ENCODE measurements at places on chromosomes 16 and 17. TPM values are rescaled to one million over a fixed set of nuclear protein-coding genes. Genes with fewer than 3 reads are reported as not detected.

HBQ1 gene
- 0.38 TPM for total RNA-seq

CLDN7 gene
- total RNA-seq = 15.9 TPM

CCL7 gene
- total RNA-seq = not detected

HOXB5 gene
- 0.09 TPM for total RNA-seq

ACE gene
- 46.8 TPM for total RNA-seq

TLCD2 gene
- 1.1 TPM for total RNA-seq

TBC1D3G gene
- not detected for total RNA-seq

CLEC10A gene
- total RNA-seq = 0.54 TPM

SLC38A8 gene
- total RNA-seq = not detected

XAF1 gene
- 16.7 TPM for total RNA-seq

KATNIP gene
- total RNA-seq = 22.5 TPM

TBKBP1 gene
- 16.9 TPM for total RNA-seq

KRTAP1-1 gene
- not detected for total RNA-seq

SENP3 gene
- total RNA-seq = 86.7 TPM

PLA2G10 gene
- not detected for total RNA-seq

PRDM7 gene
- not detected for total RNA-seq

ZPBP2 gene
- total RNA-seq = not detected

TMED6 gene
- not detected for total RNA-seq

RHBDL3 gene
- total RNA-seq = under 0.01 TPM

CTRB2 gene
- not detected for total RNA-seq

TANC2 gene
- 30.5 TPM for total RNA-seq

CTF1 gene
- 0.09 TPM for total RNA-seq

RPRML gene
- 0.09 TPM for total RNA-seq

OTOA gene
- total RNA-seq = 0.09 TPM

TBC1D3L gene
- 2.0 TPM for total RNA-seq

CLDN9 gene
- not detected for total RNA-seq

OR4D1 gene
- total RNA-seq = not detected

MGAT5B gene
- total RNA-seq = 1.4 TPM

TMEM107 gene
- 11.6 TPM for total RNA-seq

DNAI2 gene
- not detected for total RNA-seq

SLC47A1 gene
- total RNA-seq = 3.4 TPM

HBA2 gene
- not detected for total RNA-seq

CRYBA1 gene
- total RNA-seq = not detected

Data from endothelial cell of coronary artery (primary cell).